Left lung (tissue), 14 donors: ENCODE measurements at places on chromosomes 13 and 19. TPM values are rescaled to one million over a fixed set of nuclear protein-coding genes. Genes with fewer than 3 reads are reported as not detected.

The NLRP4 gene
- not detected for polyA plus RNA-seq

The TUBB4A gene
- polyA plus RNA-seq, result 4.6 TPM

GRCh38 chr19:42285988-42286348 is 16.0 kb upstream of the PRR19 start:
- no peak for DNase-seq

DNA sequence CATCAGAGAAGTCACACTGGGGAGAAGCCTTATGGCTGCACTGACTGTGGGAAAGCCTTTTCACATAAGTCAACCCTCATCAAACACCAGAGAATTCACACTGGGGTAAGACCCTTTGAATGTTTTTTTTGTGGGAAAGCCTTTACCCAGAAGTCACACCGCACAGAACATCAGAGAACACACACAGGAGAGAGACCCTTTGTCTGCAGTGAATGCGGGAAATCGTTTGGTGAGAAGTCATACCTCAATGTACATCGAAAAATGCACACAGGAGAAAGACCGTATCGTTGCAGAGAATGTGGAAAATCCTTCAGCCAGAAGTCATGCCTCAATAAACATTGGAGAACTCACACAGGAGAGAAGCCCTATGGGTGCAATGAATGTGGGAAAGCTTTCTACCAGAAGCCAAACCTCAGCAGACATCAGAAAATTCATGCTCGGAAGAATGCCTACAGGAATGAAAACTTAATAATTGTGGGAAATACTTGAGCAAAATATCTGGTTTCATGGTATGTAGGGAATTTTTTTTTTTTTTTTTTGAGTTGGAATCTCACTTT is 30.7 kb downstream of the ZNF793 start:
- no peak for DNase-seq

DNA sequence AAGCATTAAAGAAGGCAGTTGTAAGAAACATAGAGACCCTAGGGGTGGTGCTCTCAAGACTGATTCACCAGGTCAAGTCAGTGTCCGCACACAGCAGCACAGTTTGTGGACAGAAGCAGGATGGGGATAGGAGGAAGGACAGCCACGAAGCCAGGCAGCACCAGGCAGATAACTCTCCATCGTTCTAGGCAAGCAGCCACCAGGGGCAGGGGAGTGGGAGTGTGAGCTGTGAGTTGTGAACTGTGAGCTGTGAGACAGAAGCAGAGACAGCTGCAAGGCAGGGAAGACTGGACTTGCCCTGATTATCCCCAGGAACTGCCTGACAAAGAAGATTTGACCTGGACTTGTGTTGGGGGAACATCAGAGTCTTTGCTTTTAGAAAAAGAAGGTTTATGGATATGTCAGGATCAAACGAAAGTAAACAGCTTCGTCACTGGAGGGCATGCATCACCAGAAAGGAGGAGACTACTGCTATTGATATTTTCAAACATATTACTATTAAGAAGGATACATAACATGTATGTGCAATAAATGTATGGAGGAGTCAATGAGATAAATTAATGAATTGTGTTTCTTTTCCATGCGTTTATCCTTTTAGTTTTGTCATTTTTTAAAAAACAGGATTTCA is 286.1 kb downstream of the IRS2 start:
- DNase-seq, result no peak

- DNase-seq, result no peak
Observed at GRCh38 chr19:49631610-49632192, 8.2 kb downstream of the RRAS start.

- DNase-seq, result no peak
Observed at GRCh38 chr13:98155475-98156109, 12.7 kb downstream of the FARP1 start.

The CDX2 gene
- not detected for polyA plus RNA-seq

DNA sequence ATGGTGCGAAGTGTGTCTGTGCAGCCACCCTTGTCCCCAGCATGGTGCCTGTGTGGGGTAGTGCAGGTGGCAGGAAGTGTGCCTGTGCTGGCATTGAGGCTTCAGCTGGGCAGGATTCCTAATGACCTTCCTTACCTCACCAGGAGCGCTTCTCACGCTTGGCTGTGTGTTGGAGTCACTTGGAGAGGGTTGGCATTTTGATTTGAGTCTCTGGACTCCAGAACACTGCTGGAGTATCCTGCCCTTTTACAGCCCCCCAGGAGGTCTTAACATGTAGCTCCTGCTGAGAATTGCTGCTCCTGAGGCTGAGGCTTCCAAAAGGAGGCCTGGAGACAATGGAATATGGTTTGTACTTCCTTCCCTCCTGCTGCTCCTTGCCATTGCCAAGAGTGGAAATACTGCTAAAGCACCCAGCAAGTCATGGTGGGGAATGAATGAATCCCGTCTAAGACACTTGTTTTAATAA is 87.1 kb downstream of the ARHGEF7 start:
- no peak for DNase-seq

The CYP2A7 gene
- 0.49 TPM for polyA plus RNA-seq

The CACNA1A gene
- polyA plus RNA-seq, result 5.4 TPM

The SLC44A2 gene
- polyA plus RNA-seq, result 207 TPM

DNA sequence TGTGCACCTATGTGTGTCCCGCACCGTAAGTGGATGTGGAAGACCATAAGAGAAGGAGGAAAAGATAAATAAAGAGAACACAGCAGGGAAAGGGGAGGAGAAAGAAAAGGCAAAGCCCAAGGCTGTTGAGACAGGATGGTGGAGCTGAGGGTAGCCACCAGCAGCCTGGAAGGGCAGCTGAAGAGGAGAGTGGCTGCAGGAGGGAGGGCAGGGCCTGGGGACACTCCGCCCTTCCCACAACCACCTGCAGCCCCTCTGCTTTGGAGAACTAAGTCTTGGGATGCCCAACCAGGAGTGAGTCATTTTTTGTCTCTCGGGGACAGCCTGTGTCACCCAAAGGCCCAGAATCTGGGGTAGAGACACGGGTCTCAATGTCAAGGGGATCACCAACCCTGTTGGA is 26.4 kb upstream of the CCNE1 start:
- DNase-seq, result no peak
